ENCODE measurements at places on chromosomes 16 and 17. TPM values are rescaled to one million over a fixed set of nuclear protein-coding genes. Genes with fewer than 3 reads are reported as not detected.

- peak; percentile 86 for DNase-seq
Measured at GRCh38 chr17:74431568-74432423, at the start of gene GPRC5C. TSS of gene GPRC5C (plus strand) at chr17:74432088. CDS start at chr17:74439777, 7,689 bp downstream.

GRCh38 chr16:25093208-25094061, 18.1 kb upstream of the LCMT1 start:
- H3K36me3 ChIP-seq, result no peaks in the 10 kb centered on the region
- no peaks in the 10 kb centered on the region for H3K4me1 ChIP-seq
- H3K27ac ChIP-seq, result no peak overlapping the region
- no peaks in the 10 kb centered on the region for H3K27me3 ChIP-seq

DNA sequence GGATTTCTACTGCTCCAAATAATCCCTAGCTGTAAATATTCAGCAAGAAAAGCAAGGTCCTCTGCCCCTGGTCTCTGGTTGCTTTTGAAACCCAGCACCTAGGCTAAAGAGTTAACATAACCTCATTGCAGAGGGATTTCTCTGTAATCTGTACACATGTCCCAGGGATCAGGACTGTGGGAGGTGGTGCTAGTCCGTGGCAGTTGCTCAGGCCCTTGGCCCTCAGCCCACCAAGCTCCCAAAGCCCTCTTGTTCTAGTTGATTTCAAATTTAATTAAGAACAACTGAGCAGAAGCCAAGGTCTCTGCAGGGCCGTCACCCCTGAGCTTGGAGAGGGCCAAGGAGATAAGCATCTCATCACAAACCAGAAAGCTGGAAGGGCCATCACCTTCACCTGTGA, 181.1 kb downstream of the SOX9 start:
- H3K27ac ChIP-seq, result no peak overlapping the region
- no peak for DNase-seq
- no peaks in the 10 kb centered on the region for H3K36me3 ChIP-seq
- H3K4me1 ChIP-seq, result no peaks in the 10 kb centered on the region

DNA sequence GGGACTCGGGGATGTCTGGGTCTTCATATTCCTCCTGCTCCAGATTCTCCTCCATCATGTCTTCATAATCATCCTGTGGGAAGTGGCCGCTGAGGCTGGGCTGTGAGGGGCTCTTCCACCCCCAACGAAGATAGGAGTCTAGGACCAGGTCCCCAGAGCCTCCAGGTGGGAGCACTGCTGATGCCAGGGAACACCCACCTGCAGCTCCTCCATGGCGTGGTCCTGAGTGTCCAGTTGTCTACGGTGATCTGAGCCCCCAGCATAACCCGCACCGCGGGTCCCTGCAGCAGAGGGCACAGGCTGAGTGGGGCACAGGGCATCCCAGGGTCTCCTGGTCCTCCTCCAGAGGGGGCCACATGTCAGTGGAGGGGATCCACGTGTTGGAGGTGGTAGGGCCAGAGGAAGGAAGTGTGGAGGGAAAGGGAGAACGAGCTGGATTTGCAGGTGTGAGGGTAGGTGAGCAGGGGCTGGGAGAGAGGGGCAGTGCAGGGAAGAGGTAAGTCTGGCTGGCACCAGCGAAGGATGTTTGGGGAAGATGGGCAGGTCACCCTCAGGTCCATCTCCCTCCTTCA, 5.2 kb downstream of the SLC4A1 start:
- no peaks in the 10 kb centered on the region for H3K4me1 ChIP-seq
- DNase-seq, result no peak
- no peaks in the 10 kb centered on the region for H3K36me3 ChIP-seq
- no peak overlapping the region for H3K4me3 ChIP-seq
- H3K27ac ChIP-seq, result no peak overlapping the region

DNA sequence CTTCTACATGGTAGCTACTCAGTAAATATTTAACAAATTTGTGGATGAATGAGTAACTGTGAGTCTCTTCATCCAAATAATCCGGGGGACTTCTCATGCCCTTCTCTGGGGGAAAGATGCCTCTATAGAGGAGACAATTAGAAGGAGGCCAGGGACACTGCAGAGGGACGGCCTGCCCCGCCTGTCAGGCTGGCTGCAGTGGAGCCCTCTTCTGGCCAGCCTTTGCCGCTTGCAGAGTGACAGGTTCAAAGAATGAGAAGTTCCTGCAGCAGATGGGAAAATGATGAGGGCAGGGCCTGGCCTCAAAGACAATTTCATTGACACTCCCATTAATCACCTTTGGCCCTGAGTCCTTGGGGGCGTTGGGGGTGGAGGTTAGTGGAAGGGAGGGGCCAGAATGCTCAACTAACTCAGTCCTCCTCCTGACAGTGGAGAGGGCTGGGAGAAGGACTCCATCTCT, 339.0 kb downstream of the MAF start:
- no peaks in the 10 kb centered on the region for H3K4me1 ChIP-seq
- DNase-seq, result no peak
- no peak overlapping the region for H3K27ac ChIP-seq
- H3K36me3 ChIP-seq, result no peaks in the 10 kb centered on the region
- no peaks in the 10 kb centered on the region for H3K27me3 ChIP-seq

DNA sequence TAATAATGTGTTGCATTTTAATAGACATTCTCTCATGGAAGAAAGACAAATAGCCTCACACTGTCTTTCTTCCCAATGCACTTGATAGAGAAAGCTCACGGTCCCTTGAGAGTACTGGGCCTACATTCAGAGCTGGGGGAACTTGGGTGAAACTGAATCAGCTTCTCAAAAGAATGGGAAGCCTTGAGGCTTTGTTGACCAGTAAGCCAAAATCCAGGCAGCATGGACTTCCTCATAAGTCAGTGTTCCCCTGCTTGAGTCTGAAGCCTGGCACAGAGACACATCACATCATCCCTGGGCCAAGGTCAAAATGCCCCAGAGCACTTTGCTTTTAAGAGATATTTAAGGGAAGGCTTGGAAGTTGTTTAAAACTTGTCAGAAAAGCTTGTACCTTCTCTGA, 302.2 kb upstream of the SALL1 start:
- no peaks in the 10 kb centered on the region for H3K36me3 ChIP-seq
- no peak overlapping the region for H3K27ac ChIP-seq
- DNase-seq, result no peak
- H3K4me3 ChIP-seq, result no peak overlapping the region
- peaks cover 5% of the 10 kb centered on the region for H3K27me3 ChIP-seq

ITGB4 gene
- 9.8 TPM for total RNA-seq

FBXL16 gene
- 4.2 TPM for total RNA-seq
